ENCODE measurements at places on chromosomes 3 and 15.
A peak's percentile ranks its signal among the peaks of the same experiment; 100 is the strongest.

- no peak for DNase-seq
These were observed 857.3 kb downstream of the TUSC7 start for GRCh38 chr3:117566926-117567325.

- DNase-seq: peak; percentile 84
These were observed 18.0 kb upstream of the LOXL1 start for GRCh38 chr15:73908030-73908821.

DNA sequence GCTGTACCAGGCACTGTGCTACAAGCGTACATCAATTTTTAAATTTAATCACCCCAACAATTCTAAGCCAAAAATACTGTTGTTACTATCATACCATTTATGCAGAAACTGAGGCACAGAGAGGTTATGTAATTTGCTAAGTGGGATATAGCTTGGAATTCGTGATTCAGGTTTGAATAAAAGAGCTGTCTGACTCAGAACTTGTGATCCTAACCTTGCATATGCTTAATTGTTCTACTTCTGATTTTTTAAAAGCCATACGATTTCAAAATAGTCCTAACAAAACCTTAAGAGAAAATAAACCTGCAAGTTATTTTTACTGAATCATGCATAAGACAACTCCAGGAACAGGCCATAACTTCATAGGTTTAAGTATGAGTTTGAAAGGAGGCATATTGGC is 498.0 kb upstream of the CFAP20DC start:
- DNase-seq: no peak

DNA sequence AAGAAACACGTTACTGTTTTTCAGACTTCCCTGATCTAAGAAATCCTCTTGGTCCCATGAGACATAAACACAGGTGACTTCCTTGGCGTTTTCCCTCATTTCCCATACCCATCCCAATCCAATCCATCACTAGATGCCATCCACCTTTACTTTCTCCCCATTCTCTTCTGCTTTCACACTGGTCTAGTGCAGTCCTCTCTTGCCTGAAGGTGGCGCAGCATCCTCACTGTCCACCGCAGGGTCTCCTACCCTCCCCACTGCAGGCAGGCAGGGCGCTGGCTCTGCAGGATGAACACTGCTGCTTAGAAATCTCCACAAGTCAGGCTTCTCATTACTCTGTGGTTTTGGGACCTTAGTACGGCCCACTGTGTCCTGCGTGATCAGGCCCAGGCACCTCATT is 58.2 kb downstream of the RAB7A start:
- no peak for DNase-seq

DNA sequence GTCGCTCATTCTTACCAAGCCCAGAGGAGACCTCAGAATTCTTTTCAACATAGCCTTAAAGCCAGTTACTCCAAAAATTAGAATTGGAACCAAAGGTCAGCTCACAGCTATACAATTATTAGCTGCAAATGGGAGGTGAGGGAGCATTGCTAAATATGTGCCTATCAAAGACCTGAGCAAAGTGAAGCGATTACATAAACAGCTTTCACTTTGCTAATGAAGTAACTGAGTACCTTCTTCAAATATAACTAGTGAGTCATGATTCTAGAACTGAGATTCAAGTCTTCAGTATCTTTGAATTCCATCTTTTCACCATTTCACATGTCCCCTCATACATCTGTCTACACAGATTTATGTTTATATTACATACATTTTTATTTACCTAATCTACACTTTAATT is 122.6 kb downstream of the P2RY1 start:
- DNase-seq: no peak

- DNase-seq: no peak
These were observed 25.9 kb downstream of the LTF start for GRCh38 chr3:46438831-46439230.

DNA sequence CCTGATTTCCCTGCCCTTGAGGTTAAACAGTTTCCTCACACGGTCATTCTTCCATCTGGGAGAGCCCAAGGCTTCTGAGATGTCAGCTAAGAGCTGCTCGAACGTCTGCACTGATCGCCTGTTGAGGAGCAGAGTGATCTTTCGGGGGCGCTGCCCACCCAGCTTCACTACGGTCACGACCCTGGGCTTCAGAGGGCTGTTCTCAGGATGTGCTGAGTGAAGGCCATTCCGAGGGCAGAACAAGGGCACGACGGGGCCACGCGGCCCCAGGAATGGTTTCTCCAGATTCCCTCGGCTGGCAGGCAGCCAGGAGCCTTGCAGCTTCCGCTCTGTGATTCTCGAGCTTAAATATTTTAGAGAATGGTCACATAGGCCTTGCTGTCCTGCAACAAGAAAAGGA is 25.7 kb downstream of the DCLK3 start:
- no peak for DNase-seq

DNA sequence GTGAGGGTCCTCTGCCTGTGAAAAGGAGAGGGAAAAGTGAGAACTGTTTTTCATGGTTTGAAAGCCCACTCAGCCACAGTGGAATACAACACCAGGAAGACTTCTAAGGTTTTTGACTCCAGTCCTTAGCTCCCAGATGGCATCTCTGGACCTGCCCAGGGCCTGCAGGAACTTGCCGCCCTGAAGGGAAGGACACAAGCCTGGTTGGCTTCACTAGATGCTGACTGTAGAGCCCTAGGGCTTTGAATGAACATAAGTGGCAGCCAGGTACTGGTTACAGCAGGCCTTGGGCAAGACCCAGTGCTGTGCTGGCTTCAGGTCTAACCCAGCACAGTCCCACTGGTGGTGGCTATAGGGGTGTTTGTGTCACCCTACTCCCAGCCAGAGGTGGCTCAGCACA is 21.3 kb upstream of the TMEM266 start:
- no peak for DNase-seq

DNA sequence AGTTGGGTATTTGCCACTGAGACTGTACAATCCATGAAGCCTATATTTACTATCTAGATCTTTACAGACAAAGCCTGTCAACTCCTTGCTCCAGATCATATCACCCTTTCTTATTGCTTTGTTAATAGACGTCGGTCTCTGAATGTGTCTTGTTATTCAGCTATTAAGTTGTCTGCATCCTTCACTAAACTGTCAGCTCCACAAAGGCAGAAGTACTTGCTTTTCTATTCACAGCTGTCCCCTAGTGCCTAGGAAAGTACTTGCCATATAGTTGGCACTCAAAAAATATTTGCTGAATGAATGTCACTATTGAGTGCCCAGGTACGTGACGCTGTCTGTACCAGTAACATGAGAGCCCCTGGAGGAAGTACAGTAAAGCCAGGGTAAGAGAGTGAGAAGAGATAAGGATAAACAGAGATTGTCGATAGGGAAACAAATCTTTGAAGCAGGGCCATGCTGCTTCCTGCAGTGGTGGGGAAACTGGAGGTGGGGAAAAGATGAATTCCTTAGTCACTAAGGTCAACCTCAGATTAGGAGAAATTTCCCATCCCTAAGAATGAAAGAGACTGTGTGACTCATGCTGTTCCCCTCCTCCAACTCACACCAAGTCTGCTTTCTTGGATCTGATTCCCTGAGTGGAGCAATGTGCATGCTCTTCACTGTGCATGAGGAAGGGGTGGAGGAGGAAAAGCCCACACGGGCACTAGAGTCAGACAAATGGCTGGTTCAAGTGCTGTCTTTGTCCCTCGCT is 36.3 kb downstream of the PRICKLE2 start:
- peak; percentile 81 for DNase-seq

- no peak for DNase-seq
These were observed 35.3 kb downstream of the KLF13 start for GRCh38 chr15:31361764-31362515.

- DNase-seq: peak; percentile 82
These were observed 25.0 kb upstream of the CYP11A1 start for GRCh38 chr15:74392451-74392830.

GRCh38 chr3:161355508-161355907 is 15.8 kb downstream of the SPTSSB start:
- no peak for DNase-seq

DNA sequence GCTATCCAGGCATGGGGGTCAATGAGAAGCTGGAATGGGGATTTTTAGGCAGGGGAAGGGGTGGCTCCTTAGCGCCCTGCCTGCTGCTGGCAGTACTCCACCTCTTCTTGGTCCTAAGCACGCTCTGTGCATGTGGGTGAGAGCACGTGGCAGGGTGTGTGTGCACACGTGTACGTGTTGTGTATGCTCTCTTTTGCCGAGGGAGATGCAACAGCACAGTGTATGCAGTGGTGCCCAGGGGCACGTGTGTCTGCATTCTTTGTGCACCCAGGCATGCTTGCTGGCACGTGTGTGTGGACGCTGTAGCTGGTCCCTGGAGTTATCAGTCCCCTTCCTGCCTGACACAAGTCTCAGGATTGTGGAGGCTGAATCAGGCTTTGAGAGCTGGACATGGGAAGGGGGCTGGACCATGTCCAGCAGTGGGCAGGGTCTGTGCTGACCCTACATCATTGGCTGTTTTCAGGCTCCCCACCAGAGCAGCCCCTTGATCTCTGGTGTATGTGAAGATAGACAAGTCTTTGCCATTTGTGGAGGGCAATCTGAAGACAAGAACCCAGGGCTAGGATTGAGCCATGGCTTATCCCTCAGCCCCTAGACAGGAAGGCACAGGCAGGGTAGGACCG is 1.9 kb upstream of the CAMKV start:
- DNase-seq: no peak

- no peak for DNase-seq
These were observed 65.6 kb downstream of the CCDC33 start for GRCh38 chr15:74301583-74302361.

GRCh38 chr3:26683902-26684301 is 61.3 kb downstream of the LRRC3B start:
- no peak for DNase-seq

GRCh38 chr3:157248590-157249422 is 88.9 kb upstream of the CCNL1 start:
- peak; percentile 85 for DNase-seq

- peak; percentile 84 for DNase-seq
These were observed 7.0 kb downstream of the GABRA5 start for GRCh38 chr15:26873846-26874245.

GRCh38 chr3:126900859-126901540 is 81.9 kb upstream of the PLXNA1 start:
- DNase-seq: no peak

DNA sequence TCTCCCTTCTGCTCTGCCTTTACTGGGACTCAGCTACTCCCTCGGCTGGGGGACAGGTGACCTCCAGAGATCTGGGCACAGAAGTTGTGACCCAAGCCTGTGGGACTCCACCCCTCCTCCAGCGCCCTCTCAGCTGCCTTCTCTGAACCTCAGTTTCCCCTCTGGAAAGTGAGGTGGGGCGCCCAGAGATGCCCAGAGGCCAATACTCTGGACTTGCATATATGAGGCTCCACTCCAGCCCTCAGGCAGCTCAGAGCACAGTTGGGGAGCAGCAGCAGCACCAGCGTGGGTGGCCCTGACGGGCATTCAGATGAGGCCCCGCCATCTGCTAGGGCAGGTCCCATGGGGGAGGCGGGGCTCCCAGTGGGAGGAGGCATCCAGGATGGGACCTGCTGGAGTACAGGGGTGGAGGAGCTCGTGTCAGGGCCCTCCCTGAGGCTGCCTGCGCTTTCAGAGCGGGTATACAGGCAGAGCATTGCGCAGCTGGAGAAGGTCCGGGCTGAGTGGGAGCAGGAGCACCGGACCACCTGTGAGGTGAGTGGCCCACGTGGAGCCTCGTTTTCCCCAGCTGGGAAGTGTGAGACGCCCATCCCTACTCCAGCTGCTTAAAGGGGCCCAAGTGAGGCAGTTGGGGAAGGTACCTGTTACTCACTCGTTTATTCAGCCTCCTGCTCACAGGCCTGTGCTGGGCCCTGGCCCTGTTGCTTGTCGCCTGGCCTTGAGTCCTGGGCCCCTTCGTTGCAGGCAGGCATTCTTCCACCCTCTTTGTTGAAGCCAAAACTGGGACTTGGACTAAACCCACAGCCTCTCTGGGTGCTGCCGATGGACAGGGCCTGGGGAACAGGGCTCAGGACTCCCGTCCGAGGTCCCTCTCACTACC is 35.4 kb downstream of the PSTPIP1 start:
- DNase-seq: no peak

GRCh38 chr15:52658955-52659354 is 20.2 kb downstream of the ATOSA start:
- no peak for DNase-seq

DNA sequence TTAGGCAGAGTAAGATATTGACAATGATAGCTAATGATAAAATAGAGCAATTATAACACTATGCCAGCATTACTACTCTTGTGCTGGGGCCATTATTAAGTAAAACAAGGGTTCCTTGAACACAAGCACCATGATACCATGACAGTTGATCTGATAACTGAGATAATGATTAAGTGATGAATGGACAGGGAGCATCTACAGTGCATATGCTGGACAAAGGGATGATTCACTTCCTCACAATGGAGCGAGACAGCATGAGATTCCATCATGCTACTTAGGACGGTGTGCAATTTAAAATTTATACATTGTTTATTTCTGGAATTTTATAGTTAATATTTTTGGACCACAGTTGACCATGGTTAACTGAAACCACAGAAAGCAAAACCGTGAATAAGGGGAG is 156.6 kb downstream of the FHIT start:
- DNase-seq: no peak

DNA sequence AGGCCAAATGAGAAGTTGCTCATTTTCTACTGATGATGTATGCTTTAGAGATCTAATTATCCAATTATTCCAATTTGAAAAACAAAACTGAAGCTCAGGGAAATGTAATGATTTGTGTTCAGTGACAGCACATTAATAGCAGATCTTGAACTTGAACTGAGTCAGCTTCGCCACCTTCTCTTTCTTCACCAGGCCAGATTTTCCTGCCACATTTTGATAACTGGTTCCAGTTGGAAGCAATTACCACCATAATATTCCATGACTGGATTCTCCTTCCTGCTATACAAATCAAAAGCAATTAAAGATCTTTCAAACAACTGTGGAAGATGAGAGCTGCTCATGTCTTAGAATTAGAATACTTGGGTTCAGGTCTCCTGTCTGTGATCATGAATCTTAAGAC is 334.1 kb downstream of the RBMS3 start:
- DNase-seq: no peak

DNA sequence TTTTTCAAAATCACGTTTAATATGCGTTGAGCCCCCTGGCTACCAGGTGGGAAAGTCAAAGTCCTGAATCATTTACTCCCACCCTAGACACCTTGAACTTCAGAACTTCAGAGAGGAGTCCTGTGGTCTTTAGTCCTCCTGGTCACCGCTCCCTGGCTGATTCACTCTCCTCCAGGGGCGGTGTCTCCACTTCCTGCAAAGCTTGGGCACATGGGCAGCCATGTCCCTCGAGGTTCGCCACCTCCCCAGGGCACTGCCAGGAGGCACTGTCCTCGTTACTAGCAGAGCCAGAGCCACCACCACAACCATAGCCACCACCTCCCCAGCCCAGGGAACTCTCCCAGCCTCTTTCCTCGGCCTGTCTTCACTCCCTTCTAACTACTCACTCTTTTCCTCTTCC is 31.0 kb downstream of the LOXL1 start:
- no peak for DNase-seq

GRCh38 chr3:40858364-40859115 is 333.8 kb downstream of the ZNF621 start:
- no peak for DNase-seq

DNA sequence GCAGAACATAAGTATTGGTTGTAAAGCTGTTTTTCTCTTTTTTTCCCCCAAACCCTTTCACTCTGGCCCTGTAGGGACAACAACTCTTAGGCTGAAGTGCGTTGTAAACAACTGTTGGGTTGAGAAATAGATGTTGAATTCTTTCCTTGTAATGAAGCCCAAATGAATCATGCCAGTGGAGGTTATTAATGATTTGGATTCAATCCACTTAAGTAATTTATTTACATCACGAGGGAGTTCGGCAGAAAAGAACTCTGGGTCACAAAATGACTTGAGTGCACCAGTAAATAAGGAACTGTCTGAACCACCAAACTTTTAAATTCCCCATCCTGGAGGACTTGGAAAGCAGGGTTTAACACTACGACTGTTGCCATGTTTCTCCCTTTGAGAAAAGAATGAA is 218.9 kb downstream of the PDZRN3 start:
- peak; percentile 36 for DNase-seq

All from AG08395 (cell line).